ENCODE measurements at places on chromosomes 4 and X.

GRCh38 chr4:40750461-40751258, 905 bp downstream of the NSUN7 start:
- peak; percentile 27 for DNase-seq

DNA sequence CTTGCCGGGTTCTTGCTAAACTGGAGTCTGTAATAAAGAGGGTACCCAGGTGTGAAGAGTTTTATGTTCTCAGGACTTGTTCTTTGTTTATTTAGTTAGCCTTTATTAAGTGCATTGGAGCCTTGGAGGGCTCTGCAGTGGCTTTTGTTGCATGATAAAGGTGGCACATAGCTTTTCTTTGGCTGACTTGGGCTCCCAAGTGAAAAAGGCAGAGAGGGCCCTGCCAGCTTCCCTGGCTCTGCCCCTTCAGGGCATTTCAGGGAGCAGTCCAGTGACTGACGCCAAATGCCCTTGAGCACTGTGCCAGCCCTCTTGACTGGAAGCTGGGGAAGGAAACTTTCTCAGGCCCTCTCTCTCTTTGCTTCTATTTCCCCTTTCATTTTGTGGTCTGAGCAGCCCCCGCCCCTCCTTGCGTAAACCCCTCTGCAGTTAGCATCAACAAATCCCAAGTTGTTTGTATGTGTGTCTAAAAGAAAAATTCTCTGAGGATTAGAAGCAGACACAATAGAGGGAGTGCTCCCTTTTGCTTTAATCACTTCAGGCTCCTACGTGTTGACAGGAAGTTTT, 152.2 kb downstream of the NHS start:
- DNase-seq = no peak

DNA sequence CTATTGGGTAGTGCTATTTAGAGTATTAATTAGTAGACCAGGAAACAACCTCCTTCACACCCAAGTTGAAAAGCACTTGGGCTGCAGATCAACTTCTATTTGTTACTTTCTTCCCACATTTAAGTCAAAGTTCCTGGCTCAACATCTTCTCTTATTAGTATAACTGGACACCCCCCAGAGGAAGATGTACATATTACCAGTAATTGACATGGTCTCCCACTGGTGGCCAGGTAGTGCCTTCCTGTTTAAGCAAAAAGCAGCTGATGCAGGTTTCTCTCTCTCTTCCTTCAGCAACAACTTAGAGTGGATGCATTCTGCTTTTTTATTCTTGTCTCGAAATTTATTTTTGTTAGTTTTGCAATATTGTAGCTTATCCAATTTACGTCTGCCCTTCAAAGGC, 438.1 kb downstream of the GBA3 start:
- DNase-seq = peak; percentile 7

DNA sequence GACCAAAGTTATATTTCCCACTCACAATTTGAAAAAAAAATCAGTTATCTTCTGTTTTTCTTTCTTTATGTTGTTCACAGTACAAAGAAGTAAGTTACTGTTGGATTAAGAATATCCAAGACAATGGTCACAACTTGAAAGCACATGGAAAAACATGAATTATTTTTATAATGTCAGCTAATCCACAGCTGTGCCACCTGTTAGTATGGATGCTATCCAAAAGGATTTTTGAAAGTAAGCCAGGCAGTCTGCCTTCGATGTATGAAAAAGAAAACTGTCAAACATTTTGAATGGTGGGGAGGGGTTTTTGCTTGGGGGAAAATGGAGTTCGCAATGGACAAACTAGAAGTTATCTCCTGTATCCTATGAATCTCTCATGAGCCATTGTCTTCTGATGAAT, 6.2 kb downstream of the GPM6A start:
- DNase-seq = no peak

DNA sequence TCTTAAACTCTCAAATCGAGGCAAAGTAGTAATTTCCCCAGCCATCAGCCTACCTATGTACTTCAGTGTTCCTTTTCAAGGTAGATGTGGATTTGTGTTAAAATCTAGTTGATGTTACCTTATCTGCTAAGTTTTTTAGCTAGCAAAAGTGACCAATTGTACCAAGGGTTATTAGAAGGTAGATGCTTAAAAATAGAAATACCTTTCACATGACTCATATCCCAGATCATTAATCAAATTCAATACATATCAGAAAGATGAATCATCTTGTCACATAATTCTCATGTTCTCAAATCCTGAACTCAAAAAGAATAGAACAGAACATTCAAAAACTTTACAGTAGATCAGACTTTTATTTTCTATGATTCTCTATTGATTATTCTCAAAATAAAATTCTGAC, 3.5 kb downstream of the ENAM start:
- peak; percentile 71 for DNase-seq

DNA sequence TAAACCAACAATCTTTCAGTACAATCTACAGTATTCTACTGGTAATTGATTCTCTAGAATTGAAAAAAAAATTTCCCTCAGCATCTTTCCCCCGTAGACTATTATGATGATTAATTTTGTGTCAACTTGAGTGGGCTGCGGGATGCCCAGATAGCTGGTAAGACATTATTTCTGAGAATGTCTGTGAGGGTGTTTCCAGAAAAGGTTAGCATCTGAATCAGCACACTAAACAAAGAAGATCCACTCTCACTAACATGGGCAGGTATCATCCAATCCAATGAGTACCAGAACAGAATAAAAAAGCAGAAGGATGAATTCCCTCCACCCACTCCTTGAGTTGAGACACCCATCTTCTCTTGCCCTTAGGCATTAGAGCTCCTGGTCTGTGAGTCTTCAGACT, 186.1 kb upstream of the MAB21L2 start:
- no peak for DNase-seq

GRCh38 chr4:5156682-5157081, 105.4 kb downstream of the STK32B start:
- no peak for DNase-seq

DNA sequence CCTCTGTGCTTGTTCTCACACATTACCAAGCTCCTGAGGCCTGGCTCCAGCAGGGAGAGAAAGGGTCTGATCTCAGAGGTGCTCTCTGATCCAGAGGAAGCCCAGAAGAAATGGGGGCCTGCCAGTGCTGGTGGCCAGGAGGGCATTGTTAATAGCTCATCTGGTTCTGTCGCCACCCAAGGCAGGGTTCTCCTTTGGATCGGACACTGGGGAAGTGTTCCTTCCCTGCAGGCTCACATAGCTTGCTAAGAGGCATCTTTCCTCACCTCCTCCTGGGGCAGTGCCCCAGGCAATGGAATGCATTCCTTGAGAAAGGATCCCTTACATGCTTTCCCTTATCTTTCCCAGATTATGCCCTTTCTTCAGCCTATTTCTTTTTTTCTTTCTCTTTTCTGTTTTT, 53.8 kb downstream of the RBM47 start:
- DNase-seq = no peak

- no peak for DNase-seq
Observed at GRCh38 chr4:99586797-99587196, 12.2 kb downstream of the MTTP start.

GRCh38 chrX:94576367-94577004, 902.5 kb downstream of the FAM133A start:
- no peak for DNase-seq

DNA sequence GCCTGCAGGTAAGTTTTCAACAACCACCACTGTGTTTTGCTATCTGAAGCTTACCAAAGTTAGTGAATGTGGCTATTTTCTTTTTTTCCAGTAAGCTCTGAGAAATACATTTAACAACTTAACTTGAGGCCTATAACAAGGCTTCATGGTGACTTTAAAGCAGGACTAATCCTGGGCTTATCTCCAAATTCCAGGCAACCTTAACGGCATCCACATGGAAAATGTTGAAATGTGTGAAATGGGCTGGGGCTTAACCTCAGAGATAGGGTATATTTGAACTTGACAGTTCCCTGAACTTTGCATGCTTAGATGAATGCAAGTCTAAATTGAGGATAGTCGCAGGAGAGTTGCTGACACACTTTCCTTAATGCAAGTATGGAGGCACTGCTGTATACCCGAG, 539.2 kb downstream of the GALNTL6 start:
- DNase-seq = no peak

- no peak for DNase-seq
Observed at GRCh38 chr4:6627832-6628231, 12.7 kb upstream of the MRFAP1 start.

- no peak for DNase-seq
Observed at GRCh38 chrX:136666088-136666487, 18.1 kb downstream of the CD40LG start.

Data from ACHN (cell line).